ENCODE measurements at places on chromosomes 4 and X.
A peak's percentile ranks its signal among the peaks of the same experiment; 100 is the strongest.

GRCh38 chr4:182222766-182223165 is 20.4 kb upstream of the TENM3 start:
- DNase-seq: no peak

DNA sequence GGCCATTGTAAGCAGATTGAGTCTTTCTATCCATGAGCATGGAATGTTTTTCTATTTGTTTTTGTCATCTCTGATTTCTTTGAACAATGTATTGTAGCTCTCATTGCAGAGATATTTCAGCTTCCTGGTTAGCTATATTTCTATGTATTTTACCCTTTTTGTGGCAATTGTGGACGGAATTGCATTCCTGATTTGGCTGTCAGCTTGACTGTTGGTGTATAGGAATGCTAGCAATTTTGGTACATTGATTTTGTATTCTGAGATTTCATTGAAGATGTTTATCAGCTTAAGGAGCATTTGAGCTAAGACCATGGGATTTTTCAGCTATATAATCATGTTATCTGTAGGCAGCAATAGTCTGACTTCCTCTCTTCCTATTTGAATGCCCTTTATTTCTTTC is 154.6 kb downstream of the GUCY2F start:
- no peak for DNase-seq

DNA sequence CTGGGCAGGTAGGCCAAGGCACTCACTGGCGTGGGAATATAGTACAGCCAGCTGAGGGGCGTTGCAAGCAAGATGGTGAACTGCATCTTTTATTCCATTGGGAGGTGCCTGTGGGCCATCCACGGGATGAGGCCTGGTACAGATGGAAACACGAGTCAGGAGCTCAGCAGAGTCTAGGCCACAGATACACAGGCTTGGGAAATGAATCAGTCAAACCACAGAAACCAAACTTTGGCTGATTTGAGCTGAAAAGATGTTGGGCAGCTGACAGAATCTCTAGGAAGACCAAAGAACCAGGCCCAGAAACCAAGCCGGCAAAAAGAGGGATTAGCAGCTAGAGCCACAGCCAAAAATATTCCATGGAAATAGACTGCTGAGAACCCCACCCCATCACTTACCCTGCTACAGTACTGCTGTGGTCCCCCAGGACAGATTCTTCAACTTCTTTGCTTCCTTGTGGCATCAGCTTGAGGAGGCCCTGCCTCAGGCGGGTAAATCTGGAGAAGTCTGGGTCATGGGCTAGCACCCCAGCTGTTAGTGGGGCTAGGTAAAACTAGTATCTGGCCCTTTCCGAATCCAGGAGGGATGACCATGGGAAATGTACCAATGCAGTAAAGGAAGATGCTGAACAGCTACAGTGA is 75.4 kb downstream of the TMEM131L start:
- DNase-seq: peak; percentile 91

- no peak for DNase-seq
Measured at GRCh38 chr4:42927946-42928345, 35.4 kb downstream of the GRXCR1 start.

DNA sequence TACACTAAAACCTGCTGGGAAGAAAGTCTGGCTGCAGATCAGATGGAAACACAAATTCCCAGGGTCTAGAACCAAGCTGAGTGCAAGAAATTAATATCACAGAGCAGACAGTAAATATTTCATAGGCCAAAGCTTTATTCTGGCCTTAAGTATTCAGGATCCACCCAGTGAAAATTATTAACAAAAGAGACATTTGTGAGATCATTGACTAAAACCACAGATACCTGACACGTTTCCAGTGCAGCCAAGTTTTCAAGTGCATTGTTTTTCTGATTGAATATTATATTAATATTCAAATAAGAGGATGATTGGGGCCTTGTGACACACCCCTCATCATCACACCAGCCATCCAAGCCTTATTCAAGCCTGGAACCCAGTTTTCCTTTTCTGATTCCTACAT is 10.3 kb downstream of the ELOVL6 start:
- DNase-seq: no peak

- DNase-seq: no peak
Measured at GRCh38 chrX:113793563-113793962, 790.3 kb upstream of the HTR2C start.

GRCh38 chrX:152912106-152912505 is 14.2 kb downstream of the ZNF185 start:
- DNase-seq: no peak

GRCh38 chr4:146023334-146023967 is 84.8 kb upstream of the ZNF827 start:
- DNase-seq: no peak

DNA sequence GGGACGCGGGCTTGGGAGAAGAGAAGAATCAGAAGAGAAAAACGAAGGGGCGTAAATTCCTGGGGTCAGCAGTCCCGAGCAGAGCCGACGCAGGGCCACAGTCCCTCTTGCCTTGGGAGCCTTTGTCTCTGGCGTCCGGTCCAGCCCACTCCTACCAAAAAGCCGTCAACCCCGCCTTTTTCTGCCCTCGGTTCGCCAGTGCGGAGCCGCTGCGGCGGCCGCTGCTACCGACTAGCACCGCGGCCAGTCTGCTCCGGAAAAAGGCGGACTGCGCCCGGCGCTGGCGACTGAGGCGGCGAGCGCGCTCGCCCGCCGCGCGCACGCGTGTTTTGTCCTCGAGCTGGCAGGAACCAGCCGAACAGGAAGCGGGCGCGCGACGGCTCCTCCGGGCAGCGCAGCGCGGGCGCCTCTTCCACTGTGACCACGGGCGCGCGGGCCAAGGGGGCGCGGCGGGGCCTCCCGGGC is 502 bp downstream of the HNRNPDL start:
- DNase-seq: peak; percentile 52

- no peak for DNase-seq
Measured at GRCh38 chr4:150251752-150252190, 173.5 kb downstream of the DCLK2 start.

DNA sequence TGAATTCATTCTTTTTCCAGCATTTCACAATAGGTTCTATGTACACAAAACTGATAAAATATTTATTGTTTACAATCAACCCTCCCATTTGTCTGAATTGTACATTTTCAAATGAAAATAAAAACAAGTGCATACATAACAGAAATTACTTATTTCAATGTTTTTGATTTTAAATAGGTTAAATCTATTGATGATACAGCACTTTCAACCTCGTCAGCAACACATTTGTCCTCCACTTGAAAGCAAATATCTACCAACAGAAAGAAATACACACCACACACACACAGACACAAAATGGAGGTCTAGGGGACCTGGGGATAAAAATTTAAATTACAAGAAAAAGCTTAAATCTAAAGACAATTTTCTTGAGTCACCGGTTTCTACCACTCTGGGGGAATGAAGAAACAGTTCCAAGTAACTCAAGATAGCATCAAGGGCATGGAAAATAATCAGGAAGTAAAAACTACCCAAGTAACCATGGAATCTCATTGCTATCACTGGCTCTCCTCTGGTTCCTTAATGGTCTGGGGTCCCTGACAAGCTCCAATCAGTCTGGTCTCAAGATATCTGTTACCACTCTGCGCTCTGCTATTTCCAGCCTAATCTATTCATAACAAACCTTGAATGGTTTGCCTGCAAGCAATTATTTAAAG is 27.6 kb downstream of the ANKRD17 start:
- DNase-seq: no peak

GRCh38 chr4:187493661-187494060 is 501.9 kb upstream of the ZFP42 start:
- DNase-seq: peak; percentile 14
